ENCODE measurements at places on chromosomes 1 and 21.

GRCh38 chr1:97926017-97926708 is 5.3 kb upstream of the DPYD start:
- no peak for DNase-seq

GRCh38 chr1:203173566-203173965 is 2.1 kb downstream of the MYBPH start:
- peak; percentile 85 for DNase-seq

GRCh38 chr1:15722836-15723532 is 13.1 kb upstream of the SLC25A34 start:
- no peak for DNase-seq

DNA sequence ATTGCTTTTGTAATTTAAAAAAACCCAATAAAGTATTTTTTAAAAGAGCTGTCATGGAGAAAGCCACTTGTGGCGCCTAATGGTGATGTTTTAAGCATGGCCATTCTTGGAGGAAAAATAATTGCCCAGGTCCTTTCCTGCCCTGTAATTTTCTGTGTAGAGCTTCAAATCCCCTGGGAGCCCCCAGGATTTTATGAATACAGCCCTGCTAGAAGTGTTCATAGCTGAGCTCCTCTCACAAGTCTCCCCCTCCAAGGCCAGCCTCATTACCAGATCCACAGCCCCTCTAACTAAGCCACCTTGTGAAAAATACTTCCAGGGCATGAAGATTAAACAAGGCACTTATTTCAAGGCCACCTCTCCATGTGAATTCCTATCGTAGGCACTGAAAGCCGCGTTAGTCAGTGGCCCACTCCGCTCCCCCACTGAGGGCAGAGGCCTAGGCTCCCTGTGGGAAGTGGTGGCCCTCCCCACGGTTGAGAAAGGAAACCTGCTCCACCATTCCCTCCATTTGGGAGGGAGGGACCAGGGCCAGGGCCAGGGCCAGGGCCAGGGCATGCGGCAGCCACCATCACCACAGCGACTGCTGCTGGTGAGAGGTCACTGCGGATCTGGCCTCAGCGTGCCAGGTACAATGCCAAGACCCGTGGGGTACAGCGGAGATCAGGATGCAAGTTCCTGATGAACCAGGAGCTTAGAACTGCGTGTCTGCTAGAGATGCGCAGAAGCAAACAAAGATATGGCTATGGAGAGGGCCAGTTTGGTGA is 83.1 kb downstream of the KCNN3 start:
- no peak for DNase-seq

GRCh38 chr1:89842567-89843272 is 21.9 kb downstream of the LRRC8D start:
- DNase-seq = no peak

DNA sequence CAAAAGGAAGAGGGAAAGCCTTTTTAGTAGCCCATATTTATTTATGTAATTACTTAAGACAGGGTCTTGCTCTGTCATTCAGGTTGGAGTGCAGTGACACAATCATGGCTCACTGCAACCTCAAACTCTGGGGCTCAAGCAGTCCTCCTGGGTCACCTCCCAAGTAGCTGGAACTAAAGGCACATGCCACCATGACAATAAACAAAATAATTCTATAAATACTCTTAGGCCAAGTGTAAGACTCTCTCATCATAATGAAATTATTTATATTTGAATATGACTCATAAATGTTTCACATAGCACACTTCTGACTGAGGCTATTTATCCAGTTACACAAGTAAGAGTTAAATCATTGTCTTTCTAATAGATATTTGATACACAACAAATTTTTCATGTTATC is 314.7 kb downstream of the AMY1C start:
- DNase-seq = no peak

- DNase-seq = no peak
These were observed 103.9 kb downstream of the EBNA1BP2 start for GRCh38 chr1:43067977-43068751.

- DNase-seq = peak; percentile 78
These were observed 9.3 kb upstream of the SRARP start for GRCh38 chr1:15994590-15995351.
